ENCODE measurements at places on chromosomes 4 and X. TPM values are rescaled to one million over a fixed set of nuclear protein-coding genes. Genes with fewer than 3 reads are reported as not detected.

DNA sequence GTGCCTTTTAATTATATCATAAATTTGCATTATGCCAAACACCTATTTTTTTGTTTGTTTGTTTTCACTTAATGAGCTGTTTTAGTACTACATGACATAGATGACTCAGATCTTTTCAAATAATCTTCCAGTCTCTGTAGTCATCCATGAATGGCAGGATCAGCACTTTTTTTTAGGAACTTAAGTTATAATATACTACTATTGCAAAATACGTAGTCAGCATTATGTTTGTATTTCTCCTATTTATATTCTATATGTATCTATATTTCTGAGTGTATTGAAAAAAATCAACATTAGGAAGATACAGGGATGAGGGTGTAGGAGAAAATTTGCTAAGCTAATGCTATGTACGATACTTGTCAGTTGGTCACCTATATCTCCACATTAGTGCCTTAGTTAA is 773.1 kb upstream of the AGA start:
- DNase-seq: no peak

DNA sequence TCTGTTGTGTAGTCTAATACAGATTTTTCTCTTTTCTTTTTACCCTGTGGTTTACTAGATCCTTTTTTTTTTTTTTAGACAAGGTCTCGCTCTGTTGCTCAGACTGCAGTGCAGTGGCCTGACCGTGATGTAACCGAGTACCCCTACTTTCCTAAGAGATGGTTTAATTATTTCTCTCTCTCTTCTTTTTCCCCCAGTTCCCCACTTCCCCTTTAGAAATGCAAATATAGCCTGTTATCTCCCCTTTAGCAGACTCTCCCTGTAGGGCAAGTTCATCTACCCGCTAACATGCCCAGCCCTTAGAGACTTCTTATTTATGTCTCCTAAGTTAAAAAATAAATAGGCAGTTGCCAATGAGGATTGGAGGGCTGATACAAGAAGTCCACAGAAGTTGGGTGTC is 4.5 kb downstream of the SNX25 start:
- no peak for DNase-seq

DNA sequence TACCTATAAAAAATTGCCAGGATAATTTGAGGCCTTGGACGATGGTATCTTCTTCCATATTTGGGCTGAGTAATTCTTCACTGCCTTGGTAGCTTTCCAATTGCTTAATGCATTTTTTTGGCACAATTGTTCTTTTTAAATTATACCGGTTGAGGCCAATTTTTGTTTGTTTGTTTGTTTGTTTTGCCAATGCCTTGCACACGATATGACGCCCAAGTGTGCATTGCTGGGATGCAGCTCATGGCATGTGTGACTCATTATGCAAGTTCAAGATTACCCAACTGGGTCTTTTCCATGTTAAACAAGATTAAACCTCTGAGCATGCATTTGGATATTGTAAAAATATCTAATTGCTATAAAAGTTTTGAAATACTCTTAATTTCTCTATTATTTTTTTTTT is 71.1 kb upstream of the KCNIP4 start:
- no peak for DNase-seq

GRCh38 chr4:81723019-81723884 is 251.5 kb upstream of the RASGEF1B start:
- DNase-seq: no peak

GRCh38 chr4:186845137-186845842 is 121.6 kb upstream of the FAT1 start:
- peak; percentile 22 for DNase-seq

GRCh38 chrX:146481735-146482134 is 327.8 kb upstream of the CXorf51B start:
- DNase-seq: no peak

Gene CFAP99
- total RNA-seq: 0.46 TPM

Measured in uterus (tissue), 4 donors.